ENCODE measurements at places on chromosomes 11 and 22. TPM values are rescaled to one million over a fixed set of nuclear protein-coding genes. Genes with fewer than 3 reads are reported as not detected.

The TRIM66 gene
- 0.76 TPM for polyA plus RNA-seq

The AMOTL1 gene
- polyA plus RNA-seq = 5.0 TPM

The SGSM1 gene
- polyA plus RNA-seq = 0.68 TPM

The OR5W2 gene
- polyA plus RNA-seq = not detected

The OR51B2 gene
- polyA plus RNA-seq = not detected

The KCNQ1OT1 gene
- 0.12 TPM for polyA plus RNA-seq

The TRIM48 gene
- not detected for polyA plus RNA-seq

The LAYN gene
- polyA plus RNA-seq = 2.6 TPM

The SLC22A9 gene
- not detected for polyA plus RNA-seq

The ZBTB16 gene
- 7.9 TPM for polyA plus RNA-seq

The TMEM121B gene
- 0.08 TPM for polyA plus RNA-seq

The VWCE gene
- polyA plus RNA-seq = 0.76 TPM

The NUP50 gene
- polyA plus RNA-seq = 14.6 TPM

Data from stomach (tissue), 19 donors.